ENCODE measurements at places on chromosomes 7 and 10. TPM values are rescaled to one million over a fixed set of nuclear protein-coding genes. Genes with fewer than 3 reads are reported as not detected.

DENND10 gene
- 32.5 TPM for total RNA-seq

EPO gene
- total RNA-seq, result not detected

PLEKHS1 gene
- total RNA-seq, result 0.04 TPM

TLL2 gene
- total RNA-seq, result 0.71 TPM

ZYX gene
- 41.4 TPM for total RNA-seq

HOGA1 gene
- 0.89 TPM for total RNA-seq

ABCC2 gene
- total RNA-seq, result 1.1 TPM

MACROH2A2 gene
- total RNA-seq, result 18.5 TPM

CPA2 gene
- total RNA-seq, result 0.44 TPM

ZDHHC4 gene
- 57.5 TPM for total RNA-seq

BTRC gene
- 14.3 TPM for total RNA-seq

WDFY4 gene
- total RNA-seq, result 1.2 TPM

LLCFC1 gene
- not detected for total RNA-seq

ZP3 gene
- total RNA-seq, result 0.49 TPM

PRF1 gene
- total RNA-seq, result 0.53 TPM

TUBB8 gene
- 0.09 TPM for total RNA-seq

MEIG1 gene
- total RNA-seq, result 0.27 TPM

PAX4 gene
- not detected for total RNA-seq

DLX5 gene
- 0.13 TPM for total RNA-seq

OGDH gene
- total RNA-seq, result 42.9 TPM

POU6F2 gene
- total RNA-seq, result 0.09 TPM

ERVW-1 gene
- total RNA-seq, result 0.40 TPM

CNNM2 gene
- 2.5 TPM for total RNA-seq

MCM10 gene
- total RNA-seq, result 5.1 TPM

PSD gene
- 6.1 TPM for total RNA-seq

PRSS37 gene
- total RNA-seq, result not detected

CLDN4 gene
- 0.27 TPM for total RNA-seq

CAV1 gene
- 174 TPM for total RNA-seq

AHCYL2 gene
- 13.0 TPM for total RNA-seq

ZNF727 gene
- 0.44 TPM for total RNA-seq

MET gene
- 19.6 TPM for total RNA-seq

PDE6C gene
- not detected for total RNA-seq

EPDR1 gene
- 89.8 TPM for total RNA-seq

ZNF239 gene
- total RNA-seq, result 8.2 TPM

WDR37 gene
- total RNA-seq, result 8.7 TPM

SP4 gene
- total RNA-seq, result 8.3 TPM

CFAP46 gene
- 0.22 TPM for total RNA-seq
